ENCODE measurements at places on chromosomes 7 and 10.

GRCh38 chr7:128792471-128793180 lies 858 bp downstream of the CCDC136 start:
- DNase-seq: no peak

- DNase-seq: no peak
Observed at GRCh38 chr10:47015404-47015803, 104.2 kb downstream of the PTPN20 start.

DNA sequence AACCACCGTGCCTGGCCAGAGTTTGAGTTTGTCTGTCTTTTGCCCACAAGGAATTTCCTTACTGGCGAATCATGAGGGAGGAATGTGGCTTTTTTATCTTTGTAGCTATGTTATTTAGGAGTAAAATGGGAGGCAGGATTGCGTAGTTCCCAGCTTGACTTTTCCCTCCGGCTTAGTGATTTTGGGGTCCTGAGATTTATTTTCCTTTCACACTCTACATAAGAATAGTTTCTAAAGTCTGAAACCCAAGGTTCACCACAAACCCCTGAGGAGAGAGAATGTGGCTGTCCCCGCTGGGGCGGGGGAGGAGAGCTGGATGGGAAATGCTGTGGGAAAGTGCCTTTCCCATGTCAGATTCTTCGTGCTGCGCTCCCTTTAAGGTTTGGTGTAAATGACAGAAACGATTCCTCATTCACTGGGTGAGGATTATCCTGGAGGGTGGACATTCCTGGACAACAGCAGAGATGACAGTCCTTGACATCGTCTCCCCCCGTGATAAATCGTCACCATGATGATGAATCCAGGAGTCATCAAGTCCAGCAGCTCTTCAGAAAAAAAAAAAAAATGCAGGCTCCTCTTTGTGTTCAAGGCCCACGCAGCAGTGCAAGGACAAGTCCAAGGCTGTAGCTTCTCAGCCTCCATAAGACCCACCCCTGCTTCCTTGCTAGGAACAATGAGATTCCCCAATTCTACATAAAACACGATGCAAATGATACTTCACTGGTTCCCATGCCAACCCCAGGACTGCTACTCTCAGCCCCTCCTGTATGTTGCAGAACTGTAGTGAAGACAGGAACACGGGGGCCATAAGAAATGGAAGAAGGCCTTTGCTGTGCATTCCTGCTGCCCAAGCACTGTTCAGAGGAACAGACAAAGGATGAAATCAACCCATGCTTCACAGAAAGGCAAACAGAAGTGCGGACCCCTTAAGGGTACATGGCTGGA lies 233.1 kb downstream of the CCDC3 start:
- DNase-seq: no peak

DNA sequence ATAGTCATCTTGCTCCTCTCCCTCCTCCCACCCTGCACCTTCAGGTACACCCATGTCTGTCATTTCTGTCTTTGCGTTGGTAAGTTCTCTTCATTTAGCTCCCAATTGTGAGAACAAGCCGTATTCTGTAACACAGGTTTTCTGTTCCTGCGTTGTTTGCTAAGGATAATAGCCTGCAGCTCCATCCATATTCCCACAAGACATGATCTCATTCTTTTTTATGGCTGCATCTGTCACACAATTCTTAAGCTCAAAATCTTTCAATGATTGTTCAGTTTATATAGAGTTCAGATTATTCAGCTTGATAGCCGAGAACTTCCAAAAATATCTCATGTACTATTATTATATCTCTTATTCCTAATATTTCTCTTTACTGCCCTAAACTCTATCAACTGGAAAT lies 16.0 kb upstream of the TMEM168 start:
- DNase-seq: no peak

- DNase-seq: no peak
Observed at GRCh38 chr10:13168781-13169180, 7.4 kb downstream of the MCM10 start.

DNA sequence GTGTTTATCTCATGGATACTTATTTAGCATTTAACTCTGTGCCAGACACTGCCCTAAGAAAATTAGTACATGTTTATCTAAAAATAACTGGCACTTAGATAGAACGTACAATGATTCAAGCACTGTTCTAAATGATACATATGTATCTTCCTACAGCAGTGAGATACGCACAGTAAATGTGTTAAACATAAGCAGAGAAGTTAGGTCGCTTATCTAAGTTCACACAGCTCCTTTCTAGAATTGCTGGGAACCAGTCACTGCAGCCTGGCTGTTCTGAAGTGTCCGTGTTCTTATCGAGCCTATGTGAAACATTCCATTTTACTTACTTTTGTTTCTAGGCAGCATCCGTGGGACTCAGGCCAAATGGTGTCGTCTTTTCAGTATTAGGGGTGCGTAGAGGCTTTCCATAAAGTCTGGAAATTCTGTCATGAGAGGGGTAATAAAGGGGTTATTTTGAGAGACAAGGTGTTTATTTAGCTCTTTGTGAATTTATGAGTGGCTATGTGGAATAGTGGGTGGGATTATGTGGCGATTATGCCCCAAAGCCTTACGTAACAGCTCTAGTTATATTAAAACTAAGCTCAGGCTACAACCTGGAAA lies 186.9 kb downstream of the SND1 start:
- no peak for DNase-seq

- no peak for DNase-seq
Observed at GRCh38 chr10:102208311-102209035, 17.6 kb upstream of the ELOVL3 start.

DNA sequence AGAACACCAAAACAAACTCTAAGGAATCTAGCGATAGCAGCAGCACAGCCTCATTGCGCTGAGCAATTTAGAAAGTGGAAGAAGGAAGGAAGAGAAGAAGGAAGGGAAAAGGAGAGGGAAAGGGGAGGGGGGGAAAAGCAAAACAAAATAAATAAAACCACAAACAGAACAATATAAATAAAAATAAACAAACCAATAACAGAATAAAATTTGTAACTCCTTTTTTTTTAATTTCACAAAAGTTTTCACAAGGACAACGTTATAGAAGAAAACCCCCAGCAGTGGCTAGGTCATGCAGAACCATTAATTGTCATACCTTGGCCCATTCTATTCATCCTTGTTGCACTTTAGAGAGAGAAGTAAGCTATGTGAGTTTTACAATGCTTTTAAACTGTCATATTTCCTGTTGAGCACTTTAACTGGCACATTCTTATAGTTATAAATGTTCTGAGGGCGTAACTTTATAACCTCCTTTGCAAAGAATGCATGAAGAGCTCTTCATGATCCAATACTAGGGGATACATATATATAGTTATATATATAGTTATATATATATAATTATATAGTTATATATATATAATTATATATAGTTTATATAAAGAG lies 752.8 kb downstream of the KCNMA1 start:
- DNase-seq: no peak

GRCh38 chr10:51273574-51273973 lies 199.3 kb downstream of the PRKG1 start:
- no peak for DNase-seq

DNA sequence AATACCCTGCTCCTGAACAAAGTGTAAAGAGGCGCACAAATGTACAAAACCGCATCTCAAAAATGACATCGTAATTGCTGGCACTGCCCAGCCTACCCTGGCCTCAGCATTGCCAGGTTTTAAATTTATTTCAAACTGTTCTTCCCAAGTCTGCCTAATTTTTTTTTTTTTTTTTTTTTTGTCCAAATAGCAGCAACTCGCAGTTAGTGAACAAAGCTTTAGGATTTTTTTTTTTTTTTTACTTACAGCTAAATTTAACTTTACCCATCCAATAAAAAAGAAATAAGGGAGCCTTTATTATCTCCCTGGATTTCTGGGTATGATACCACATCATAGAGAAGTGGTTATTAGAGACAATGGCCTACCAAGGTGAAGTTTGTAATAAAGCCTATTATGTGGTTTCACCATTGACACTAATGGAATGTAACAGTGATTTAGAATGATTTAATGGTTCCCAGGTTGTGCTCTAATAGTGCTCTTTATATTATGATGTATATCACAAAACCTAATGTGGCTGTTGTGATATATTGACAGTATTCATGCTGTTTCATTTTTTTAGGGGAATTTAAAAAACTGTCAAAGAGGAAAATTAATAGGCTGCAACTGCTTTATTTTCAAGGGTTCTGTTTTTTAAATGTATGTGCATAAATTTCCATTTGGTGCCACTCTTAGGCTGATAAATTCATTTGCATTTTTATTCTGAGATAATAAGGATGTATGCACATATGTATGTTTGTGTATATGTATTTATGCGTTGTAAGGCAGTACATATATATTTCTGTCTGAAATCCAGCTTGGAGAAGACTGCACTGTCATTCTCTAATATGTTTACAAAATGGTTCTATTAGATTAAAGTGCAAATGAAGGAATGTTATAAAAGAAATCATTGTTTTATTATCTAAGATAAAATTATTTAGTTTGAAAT lies 309.0 kb downstream of the TFEC start:
- DNase-seq: no peak

DNA sequence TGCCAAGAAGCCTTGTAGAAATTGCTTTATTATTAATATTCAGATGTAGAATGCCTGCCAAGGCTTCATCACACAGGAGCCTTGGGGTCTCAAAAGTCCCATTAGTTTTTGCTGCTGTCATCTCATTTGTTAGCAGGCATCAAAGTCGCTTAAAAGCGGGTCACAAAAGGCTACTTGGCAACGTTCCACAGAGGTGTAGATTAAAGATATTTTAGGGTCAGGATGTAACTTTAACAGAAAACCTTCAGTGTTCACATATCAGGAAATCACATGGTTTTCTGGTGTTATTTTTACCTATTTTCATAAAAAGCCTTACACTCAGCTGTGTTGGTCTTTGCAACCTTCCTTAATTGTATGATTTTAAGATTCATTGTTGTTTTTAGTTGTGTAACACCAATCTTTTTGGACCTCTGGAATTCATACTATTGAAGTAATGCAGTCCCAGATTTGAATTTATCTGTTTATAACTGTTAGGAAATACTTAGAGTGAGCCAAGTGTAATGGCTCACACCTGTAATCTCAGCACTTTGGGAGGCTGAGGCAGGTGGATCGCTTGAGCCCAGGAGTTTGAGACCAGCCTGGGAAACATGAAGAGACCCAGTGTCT lies 65.3 kb downstream of the TET1 start:
- DNase-seq: no peak

- DNase-seq: no peak
Observed at GRCh38 chr10:78448470-78448869, 414.8 kb downstream of the RPS24 start.

GRCh38 chr7:2521341-2521745 lies 1.8 kb downstream of the LFNG start:
- peak; percentile 55 for DNase-seq

GRCh38 chr10:118583611-118584010 lies 11.8 kb downstream of the PRLHR start:
- DNase-seq: no peak

GRCh38 chr7:143013893-143014292 lies 13.0 kb downstream of the OR9A2 start:
- DNase-seq: no peak

GRCh38 chr10:10007957-10008356 lies 1009.7 kb upstream of the CELF2 start:
- no peak for DNase-seq

DNA sequence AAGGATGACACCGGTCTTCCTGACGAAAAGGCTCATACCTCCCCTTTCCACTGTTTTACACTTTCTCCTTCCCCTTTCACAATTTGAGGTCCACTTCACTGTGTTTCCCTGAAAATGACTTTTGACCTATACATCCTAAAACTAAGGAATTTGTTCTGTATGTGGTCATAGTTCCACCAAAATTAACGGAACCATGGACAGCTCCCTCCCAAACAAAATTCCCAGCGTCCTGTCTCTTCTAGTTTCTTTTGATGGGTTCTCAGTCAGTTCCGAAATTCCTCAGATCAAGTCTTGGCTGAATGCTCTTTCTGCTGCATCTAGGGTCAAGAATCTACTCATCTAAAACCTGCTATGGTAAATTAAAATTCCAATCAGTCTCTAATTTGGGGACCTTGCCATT lies 1191.9 kb downstream of the CNTNAP2 start:
- no peak for DNase-seq

DNA sequence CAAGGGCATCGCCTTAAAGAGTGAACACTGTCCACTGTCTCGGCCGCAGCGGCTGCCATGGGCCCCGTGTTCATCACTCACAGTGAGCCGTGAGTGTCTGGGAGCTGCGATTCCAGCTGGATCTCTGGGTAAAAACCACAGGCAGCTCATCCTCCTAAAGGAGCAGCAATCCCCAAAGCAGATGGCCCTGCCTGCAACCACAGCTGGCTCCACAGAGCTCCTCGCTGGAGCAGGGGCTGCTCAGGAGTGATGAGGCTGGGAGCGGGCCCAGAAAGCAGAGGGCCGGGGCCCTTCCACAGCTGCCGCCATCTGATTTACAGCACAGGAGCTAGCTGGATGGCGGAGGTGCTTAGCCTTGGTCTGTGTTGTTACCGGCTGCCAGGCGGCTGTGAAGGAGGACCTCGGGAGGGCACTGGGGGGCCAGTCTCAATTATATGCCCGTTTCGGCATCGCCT lies 6.6 kb upstream of the TMEM184A start:
- no peak for DNase-seq

DNA sequence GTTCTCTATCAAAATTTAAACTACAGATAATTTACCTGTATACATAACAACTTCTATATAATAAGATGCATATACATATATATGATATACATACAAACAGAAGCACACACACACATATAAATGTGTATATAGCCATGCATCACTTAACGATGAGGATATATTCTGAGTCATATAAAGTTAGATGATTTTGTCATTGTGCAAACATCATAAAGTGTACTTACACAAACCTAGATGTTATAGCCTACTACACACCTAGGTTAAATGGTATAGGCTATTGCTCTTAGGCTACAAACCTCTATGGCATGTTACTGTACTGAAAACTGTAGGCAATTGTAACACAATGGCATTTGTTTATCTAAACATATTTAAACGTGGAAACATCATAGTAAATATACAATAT lies 937.6 kb upstream of the KCND2 start:
- DNase-seq: no peak

GRCh38 chr7:107079212-107079940 lies 34.9 kb downstream of the PRKAR2B start:
- DNase-seq: no peak

DNA sequence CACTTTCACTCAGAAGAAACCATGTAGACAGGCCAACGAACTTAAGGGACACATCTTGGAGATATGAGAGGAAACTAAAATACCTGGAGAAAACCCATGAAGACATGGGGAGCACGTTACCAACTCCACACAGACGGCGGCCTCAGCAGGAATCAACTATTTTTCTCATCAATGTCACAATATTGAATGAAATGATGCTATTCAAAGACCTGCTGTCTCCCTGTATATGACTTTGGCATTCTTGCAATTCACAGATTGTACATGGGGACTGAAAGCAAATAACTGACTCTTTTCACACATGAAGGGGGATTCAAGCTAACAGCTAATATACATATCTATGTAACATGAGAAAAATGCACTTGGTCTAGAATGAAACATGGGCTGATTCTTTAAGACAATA lies 869.0 kb downstream of the NXPH1 start:
- DNase-seq: no peak

GRCh38 chr7:141785706-141786552 lies 4.1 kb upstream of the TAS2R5 start:
- DNase-seq: no peak

Measured in activated naive CD8-positive, alpha-beta T cell treated with anti-CD3 and anti-CD28 coated beads, Interleukin-2, amount 10 ng/mL, durations not matched to agents 7 days and 5 days (primary cell).